ENCODE measurements at places on chromosomes 11 and 22. TPM values are rescaled to one million over a fixed set of nuclear protein-coding genes. Genes with fewer than 3 reads are reported as not detected.

GGTLC2 gene
- not detected for total RNA-seq

GRCh38 chr11:108398439-108398838 lies 68.9 kb downstream of the C11orf65 start:
- peaks cover 1% of the 10 kb centered on the region for H3K27me3 ChIP-seq
- no peak overlapping the region for H3K27ac ChIP-seq
- H3K4me1 ChIP-seq: no peaks in the 10 kb centered on the region
- no peak overlapping the region for H3K4me3 ChIP-seq
- no peaks in the 10 kb centered on the region for H3K36me3 ChIP-seq

GRCh38 chr22:22694106-22694505 lies 49.7 kb downstream of the GGTLC2 start:
- no peak overlapping the region for H3K4me3 ChIP-seq
- H3K27ac ChIP-seq: no peak overlapping the region
- no peak for DNase-seq
- H3K4me1 ChIP-seq: peaks cover 11% of the 10 kb centered on the region
- no peaks in the 10 kb centered on the region for H3K36me3 ChIP-seq

DNA sequence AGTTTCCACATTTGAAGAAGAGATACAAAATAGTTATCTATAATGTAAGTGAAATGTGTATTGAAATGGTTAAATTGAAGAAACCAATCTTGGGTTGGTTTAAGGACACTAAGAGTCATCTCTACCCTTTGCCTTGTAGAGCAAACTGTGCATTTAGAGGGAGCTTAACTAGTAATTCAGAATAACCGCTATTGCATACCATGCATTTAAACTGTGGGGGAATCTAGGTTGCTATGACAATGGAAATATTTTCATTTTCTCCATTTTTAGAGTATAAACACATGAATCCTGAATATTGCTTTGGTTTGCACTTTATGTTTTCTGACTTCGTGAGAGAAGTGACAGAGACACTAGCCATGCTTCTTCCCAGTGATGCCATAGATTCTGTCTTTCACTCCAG lies 39.7 kb downstream of the FAT3 start:
- DNase-seq: no peak
- no peaks in the 10 kb centered on the region for H3K36me3 ChIP-seq
- H3K27ac ChIP-seq: no peak overlapping the region
- no peak overlapping the region for H3K4me3 ChIP-seq
- H3K27me3 ChIP-seq: no peaks in the 10 kb centered on the region
- H3K4me1 ChIP-seq: peaks cover 6% of the 10 kb centered on the region

GRCh38 chr11:88231894-88232482 lies 56.7 kb upstream of the RAB38 start:
- peak; percentile 41 for DNase-seq
- no peak overlapping the region for H3K27ac ChIP-seq
- peaks cover 12% of the 10 kb centered on the region for H3K36me3 ChIP-seq

GRCh38 chr11:7533199-7534041 lies 19.6 kb downstream of the PPFIBP2 start:
- H3K4me1 ChIP-seq: peaks cover 7% of the 10 kb centered on the region
- no peaks in the 10 kb centered on the region for H3K36me3 ChIP-seq
- DNase-seq: no peak
- no peak overlapping the region for H3K4me3 ChIP-seq
- peaks cover 13% of the 10 kb centered on the region for H3K27me3 ChIP-seq

GRCh38 chr22:46366801-46367706 lies 31.5 kb downstream of the TRMU start:
- H3K4me3 ChIP-seq: no peak overlapping the region
- peaks cover 10% of the 10 kb centered on the region for H3K27me3 ChIP-seq
- DNase-seq: no peak
- H3K4me1 ChIP-seq: no peaks in the 10 kb centered on the region

UBE2L6 gene
- total RNA-seq: 56.2 TPM

DNA sequence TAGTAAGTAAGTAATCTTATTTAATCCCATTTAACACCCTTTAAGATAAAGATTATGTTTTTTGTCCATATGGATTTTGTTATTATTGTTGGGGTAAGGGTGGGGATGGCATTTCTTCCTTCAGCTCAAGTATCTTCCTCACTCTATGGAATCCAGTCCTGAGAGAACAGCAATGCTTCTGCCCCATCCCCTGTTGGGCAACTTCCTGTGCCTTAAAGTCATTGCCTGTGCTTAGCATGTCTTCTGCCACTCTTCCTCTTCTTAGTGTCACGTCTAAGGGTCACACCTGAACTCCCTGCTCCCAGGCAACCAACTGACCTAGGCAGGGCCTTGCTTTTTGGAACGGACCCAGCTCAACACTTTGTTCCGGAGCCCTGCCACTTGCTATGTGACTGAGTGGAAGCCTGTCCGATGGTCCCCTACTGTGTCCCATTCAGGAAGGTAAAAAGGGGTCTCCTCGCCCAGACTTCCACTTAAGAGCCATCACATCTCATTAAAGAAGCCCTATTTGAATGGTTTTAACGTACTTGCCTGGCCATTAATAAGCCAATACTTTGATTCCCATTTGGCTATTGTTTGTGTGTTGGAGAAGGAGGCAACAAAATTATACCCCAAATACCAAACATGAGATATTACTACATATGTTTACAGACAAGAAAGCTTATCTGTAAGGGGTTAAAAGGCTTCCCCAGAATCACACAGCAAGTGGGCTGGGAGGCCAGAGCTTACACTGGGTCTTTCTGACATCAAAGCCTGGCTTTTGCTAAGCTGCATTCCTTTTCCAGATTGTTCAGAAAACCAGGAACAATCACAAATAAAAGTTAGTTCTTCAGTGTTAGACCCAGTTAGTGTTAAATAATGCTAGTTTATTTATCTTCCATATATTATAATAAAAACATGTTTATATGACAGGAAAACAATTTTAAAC lies 59.2 kb downstream of the RAB38 start:
- no peak overlapping the region for H3K27ac ChIP-seq
- no peaks in the 10 kb centered on the region for H3K36me3 ChIP-seq
- no peak overlapping the region for H3K4me3 ChIP-seq
- no peak for DNase-seq

GRCh38 chr11:3735827-3736226 lies 61.5 kb downstream of the NUP98 start:
- no peak overlapping the region for H3K27ac ChIP-seq
- DNase-seq: no peak
- H3K36me3 ChIP-seq: peaks cover 14% of the 10 kb centered on the region
- no peak overlapping the region for H3K4me3 ChIP-seq

DNA sequence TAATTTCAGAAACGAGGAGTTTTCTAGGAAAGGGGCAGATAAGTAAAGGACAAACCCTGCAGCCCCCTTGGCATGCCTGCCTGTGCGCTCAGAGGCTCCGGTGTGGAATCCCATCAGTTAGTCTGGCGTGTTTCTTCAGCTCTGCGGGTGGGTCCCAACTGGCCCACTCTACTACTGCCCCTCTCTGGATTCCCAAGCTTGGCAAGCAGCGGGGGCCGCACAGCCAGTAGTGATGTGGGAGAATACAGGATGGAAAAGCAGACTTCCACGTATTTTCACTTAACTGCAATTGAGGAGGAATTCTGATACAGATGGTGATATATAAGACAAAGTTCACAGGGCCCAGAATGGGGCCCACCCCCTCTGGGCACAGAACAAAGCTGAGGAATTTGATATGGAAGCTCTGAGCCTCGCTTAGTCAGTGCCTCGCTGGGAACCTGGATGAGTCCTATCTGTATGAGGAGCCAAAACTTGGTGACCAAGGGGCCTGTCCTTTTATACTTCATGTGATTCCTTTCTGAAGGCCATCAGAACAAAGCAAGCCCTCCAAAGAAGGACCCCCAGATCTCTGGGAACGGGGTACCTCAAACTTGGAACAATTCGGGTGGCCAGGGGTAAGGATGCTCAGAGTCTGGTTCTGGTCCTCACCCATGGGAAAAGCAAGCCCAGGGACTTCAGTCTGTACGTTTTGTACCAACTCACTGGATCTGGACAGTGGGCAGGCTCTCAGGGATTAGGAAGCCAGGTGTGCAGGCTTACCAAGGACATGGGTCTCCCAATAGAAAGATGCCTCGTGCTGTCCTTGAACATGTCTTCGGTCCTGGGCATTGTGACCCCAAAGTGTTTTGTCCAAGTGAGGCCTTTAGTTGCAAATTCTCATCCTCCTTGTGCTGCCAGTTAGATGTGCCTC lies 26.0 kb downstream of the RELT start:
- peaks cover 7% of the 10 kb centered on the region for H3K27me3 ChIP-seq
- no peak overlapping the region for H3K27ac ChIP-seq
- no peak overlapping the region for H3K4me3 ChIP-seq
- peaks cover 6% of the 10 kb centered on the region for H3K36me3 ChIP-seq

- no peak for DNase-seq
- peaks cover 4% of the 10 kb centered on the region for H3K36me3 ChIP-seq
- H3K4me3 ChIP-seq: no peak overlapping the region
- peaks cover 15% of the 10 kb centered on the region for H3K27me3 ChIP-seq
Observed at GRCh38 chr11:124724979-124725718, 14.6 kb upstream of the NRGN start.

DNA sequence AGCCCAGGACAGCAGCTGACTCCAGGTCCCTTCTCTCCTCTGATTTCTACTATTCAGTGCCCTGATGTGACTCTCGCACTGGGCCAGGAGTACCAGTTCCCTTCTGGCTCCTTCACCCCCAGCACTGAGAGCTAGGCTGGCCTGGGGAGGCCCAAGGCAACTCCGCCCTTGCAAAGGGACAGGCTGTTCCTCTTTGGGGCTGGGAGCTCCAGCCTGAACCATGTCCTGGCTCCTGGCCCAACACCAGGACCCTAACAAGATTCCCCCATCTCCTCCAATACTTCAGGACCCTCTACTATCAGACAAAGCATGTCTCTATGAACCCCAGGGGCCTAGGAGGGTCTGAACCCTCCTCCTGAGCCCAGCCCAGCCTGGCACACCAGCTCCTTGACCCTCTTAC lies 12.5 kb downstream of the CREB3L1 start:
- no peak for DNase-seq
- H3K27ac ChIP-seq: no peak overlapping the region
- H3K36me3 ChIP-seq: peaks cover 4% of the 10 kb centered on the region
- H3K27me3 ChIP-seq: peaks cover 2% of the 10 kb centered on the region
- no peak overlapping the region for H3K4me3 ChIP-seq
- peaks cover 4% of the 10 kb centered on the region for H3K4me1 ChIP-seq

MRGPRX3 gene
- total RNA-seq: 0.21 TPM

GRCh38 chr11:121467965-121468364 lies 15.2 kb upstream of the SORL1-AS1 start:
- peaks cover 7% of the 10 kb centered on the region for H3K27me3 ChIP-seq
- peaks cover 9% of the 10 kb centered on the region for H3K4me1 ChIP-seq
- no peaks in the 10 kb centered on the region for H3K36me3 ChIP-seq
- H3K27ac ChIP-seq: no peak overlapping the region
- H3K4me3 ChIP-seq: no peak overlapping the region
- no peak for DNase-seq

DNA sequence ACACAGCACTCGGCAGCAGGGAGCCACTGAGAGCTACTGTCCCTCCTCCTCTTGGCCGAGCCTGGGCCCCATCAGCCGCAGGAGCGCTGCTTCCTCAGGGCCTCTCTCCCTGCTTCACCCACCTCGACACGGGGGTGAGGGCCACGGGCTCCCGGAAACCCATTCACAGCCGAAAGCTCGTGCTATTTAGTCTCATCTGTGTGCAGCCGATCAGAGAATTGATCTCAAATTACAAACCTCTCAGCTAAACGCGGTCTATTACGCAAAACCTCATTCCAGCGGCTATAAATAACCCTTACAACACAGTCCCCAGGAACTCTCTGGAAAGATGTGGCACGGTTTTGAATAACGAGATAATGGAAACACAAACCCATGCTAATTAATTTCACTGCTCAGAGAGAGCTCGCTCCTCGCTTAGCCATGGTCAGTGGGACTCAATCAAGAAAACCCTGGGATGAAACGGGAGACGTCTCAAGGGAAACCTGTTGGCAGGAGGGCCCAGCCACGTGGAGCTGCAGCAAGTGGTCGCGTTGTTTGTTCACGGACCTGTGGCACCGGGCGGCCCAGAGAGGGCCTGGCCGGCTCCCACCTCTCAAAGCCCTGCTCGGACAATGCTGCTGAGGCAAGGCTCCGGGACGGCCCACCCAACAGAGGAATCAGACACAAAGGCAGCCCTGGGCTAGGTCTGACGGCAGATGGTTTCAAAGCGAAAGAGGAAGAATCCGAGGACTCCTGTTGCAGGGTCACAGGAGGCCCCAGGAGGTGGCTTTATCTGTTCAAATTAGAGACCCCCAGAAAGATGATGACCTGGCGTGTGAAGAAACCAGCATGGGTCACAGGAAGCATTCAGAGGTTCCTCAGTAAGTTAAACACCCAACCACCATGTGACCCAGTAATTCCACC lies 210.5 kb downstream of the CTTN start:
- H3K4me3 ChIP-seq: no peak overlapping the region
- H3K36me3 ChIP-seq: no peaks in the 10 kb centered on the region
- H3K4me1 ChIP-seq: no peaks in the 10 kb centered on the region
- H3K27ac ChIP-seq: no peak overlapping the region
- peaks cover 8% of the 10 kb centered on the region for H3K27me3 ChIP-seq
- DNase-seq: no peak

Measured in endothelial cell (in vitro differentiated cells).